Pons (tissue), 1 donor: ENCODE measurements at places on chromosomes 1 and 21.

DNA sequence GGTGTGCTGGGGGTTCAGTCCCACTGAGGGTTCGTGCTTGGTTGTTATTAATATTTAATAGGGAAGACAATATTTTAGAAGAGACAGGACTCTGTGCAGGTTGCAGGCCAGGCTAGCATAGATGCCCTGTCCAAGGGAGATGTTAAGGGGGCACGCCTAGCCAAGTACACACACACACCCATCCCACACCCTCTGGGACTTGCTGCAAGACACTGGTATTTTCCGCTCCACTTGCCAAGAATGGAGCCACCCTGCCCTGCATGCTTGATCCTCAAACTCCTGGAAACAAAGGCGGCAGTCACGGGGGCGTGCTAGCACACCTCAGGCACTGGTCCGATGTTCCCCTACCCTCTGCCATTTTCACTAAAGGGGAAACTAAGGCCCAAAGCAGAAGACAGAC lies 99.1 kb downstream of the MRPL37 start:
- DNase-seq = no peak

GRCh38 chr1:88730995-88731394 lies 46.9 kb downstream of the PKN2 start:
- DNase-seq = no peak

DNA sequence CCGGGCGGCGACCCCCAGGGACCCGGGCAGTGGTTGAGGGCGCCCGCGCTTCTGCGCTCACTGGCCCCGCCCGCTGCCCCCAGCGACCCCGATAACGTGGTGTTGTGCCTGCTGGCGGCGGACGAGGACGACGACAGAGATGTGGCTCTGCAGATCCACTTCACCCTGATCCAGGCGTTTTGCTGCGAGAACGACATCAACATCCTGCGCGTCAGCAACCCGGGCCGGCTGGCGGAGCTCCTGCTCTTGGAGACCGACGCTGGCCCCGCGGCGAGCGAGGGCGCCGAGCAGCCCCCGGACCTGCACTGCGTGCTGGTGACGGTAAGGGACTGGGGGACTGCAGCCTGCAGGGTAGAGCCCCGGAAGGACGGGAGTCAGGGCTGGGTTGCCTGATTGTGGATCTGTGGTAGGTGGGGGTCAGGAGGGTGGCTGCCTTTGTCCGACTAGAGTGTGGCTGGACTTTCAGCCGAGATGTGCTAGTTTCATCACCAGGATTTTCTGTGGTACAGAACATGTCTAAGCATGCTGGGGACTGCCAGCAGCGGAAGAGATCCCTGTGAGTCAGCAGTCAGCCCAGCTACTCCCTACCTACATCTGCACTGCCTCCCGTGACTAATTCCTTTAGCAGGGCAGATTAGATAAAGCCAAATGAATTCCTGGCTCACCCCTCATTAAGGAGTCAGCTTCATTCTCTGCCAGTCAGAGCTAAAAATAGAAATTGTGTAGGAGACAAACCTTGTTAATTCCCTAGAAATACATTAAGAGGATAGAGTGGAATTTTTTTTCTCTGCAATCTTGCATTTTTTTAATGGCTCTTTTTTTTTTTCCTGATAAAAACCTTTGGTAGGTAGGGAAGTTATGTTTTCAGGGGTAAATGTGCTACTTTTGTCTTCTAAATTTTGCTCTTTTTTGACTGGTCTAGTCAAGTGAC lies 1.5 kb downstream of the GADD45A start:
- peak; percentile 45 for DNase-seq

GRCh38 chr1:247118946-247119446 lies 14.8 kb upstream of the ZNF669 start:
- no peak for DNase-seq

DNA sequence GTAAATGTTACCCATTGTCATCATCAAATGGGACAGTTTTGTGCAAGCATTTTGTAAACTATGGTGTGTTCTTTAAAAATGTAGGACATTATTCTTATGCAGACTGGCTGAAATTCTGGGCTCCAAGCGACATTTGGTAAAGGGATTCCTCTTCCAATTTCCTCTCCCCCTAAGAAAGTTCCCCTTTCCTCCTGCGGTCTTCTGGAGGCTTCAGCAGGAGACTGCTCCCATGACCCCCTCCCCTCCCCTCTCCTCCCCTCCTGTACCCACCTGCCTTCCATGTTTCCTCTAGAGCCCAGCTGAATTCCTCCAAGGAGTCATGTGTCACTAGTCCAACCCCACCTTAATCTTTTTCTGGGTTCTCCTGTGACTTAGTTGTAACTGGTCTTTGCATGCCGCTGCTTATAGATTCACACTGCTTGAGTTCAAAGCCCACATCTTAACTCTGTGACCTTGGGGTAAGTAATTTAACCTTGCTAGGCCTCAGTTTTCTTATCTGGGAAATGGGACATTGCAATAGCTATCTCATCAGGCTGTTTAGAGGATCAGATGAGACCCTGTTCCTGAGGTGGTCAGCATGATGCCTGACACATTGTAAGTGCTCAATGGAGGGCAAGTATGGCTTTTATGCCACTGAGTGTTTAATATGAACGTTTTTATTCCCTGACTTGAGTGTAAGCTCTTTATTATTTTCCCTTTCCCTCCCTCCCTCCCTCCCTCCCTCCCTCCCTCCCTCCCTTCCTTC lies 69.9 kb upstream of the WDR26 start:
- no peak for DNase-seq

GRCh38 chr1:242243472-242243871 lies 244.6 kb upstream of the MAP1LC3C start:
- peak; percentile 78 for DNase-seq

DNA sequence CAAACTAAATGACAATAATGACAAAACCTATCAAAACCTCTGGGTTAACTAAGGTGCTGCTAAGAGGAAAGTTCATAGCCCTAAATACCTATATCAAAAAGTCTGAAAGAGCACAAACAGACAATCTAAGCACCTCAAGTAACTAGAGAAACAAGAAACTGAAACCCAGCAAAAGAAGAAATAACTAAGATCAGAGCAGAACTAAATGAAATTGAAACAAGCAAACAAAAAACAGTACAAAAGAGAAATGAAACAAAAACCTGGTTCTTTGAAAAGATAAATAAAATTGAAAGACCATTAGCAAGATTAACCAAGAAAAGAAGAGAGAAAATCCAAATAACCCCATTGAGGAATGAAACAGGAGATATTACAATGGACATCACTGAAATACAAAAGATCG lies 44.8 kb upstream of the KIAA0040 start:
- no peak for DNase-seq

DNA sequence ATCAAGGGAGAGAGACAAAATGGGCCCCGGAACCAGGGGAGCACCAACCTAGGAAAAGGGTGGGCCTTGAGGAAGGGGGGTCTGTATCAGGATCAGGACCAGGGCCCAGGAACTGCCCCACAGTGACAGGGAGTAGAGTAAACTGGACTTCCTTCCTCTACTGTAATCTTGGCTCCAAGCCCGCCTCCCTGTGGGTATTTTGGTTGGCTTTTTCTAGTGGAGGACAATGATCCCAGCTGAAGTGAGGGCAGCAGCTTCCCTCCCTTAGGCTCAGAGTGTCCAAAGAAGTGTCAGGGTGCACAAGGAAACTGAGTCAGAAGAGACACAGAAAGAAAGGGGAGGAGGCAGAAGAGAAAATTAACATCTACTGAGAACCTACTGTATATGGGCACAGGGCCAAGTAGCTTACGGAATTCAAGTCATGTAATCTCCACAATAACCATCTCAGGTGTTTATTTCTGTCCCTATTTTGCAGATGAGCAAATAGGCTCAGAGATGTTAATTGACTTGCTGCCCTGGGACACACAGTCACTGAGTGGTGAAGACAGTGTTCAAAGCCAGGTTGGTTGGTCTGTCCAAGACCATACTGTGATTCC lies 4.8 kb downstream of the UBQLN4 start:
- no peak for DNase-seq

DNA sequence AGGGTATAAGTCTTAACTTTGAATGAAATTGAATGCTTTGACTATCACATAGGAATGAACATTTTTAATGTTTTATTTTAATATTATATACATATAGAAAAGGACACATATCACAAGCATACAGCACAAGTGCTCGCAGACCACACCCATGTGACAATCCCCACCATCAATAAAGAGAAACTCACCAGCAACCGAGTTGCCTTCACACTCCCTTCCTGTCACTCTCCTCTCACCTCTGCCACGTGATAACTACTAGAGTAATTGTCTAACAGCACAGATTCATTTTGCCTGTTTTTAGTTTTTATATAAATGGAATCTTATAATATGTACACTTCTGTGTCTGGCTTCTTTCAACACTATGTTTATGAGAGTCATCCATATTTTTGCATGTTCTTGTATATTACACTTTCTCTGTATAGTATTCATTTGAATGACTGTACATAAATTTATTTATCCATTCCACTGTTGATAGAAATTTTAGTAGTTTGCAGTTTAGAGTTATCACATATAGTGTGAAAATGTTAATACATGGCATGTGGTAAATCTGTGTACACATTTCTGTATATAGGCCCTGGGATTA lies 304.9 kb upstream of the DUSP10 start:
- DNase-seq = no peak

GRCh38 chr1:209132736-209133467 lies 450.6 kb upstream of the CAMK1G start:
- no peak for DNase-seq

DNA sequence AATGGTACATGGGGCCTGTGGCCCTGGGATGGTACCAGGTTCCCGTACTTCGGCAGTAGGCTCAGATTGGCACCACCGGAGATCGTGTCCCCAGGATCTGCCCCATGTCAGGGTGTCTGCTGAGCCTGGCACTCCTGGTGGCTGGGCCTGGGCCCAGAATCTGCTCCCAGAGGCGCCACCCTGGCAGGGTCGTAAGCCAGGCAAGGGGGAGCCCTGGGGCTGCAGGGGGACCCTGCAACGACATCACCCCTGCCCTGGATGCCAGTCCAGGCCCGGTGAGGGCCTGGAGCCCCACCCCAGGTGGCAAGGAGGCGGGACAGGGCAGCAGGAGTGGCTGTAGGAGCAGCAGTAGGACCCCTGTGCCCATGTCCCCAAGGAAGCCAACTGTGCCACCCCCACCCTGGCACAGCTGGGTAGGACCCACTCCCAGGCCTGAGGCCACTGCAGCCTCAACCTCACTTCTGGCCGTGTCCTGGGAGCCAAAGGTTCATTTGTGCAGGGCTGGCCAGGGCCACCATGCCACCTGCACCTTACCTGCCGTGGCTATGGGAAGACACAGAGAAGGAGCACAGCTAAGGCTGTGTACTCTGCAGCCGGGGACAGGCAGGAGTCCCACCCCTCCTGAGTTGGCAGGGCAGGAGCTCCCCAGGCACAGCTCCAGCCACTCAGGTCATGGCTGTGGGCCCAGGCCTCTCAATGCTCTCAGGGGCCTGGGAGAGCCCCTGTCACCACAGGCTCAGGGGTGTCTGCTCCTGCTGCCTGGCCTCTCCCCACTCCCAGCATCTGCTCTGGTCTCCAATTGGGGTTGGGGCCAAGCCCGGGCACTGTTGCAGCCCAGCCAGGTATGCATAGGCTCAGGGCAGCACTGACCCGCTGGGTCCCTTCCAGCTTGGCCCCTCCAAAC lies 141.7 kb downstream of the EIF4G3 start:
- no peak for DNase-seq

DNA sequence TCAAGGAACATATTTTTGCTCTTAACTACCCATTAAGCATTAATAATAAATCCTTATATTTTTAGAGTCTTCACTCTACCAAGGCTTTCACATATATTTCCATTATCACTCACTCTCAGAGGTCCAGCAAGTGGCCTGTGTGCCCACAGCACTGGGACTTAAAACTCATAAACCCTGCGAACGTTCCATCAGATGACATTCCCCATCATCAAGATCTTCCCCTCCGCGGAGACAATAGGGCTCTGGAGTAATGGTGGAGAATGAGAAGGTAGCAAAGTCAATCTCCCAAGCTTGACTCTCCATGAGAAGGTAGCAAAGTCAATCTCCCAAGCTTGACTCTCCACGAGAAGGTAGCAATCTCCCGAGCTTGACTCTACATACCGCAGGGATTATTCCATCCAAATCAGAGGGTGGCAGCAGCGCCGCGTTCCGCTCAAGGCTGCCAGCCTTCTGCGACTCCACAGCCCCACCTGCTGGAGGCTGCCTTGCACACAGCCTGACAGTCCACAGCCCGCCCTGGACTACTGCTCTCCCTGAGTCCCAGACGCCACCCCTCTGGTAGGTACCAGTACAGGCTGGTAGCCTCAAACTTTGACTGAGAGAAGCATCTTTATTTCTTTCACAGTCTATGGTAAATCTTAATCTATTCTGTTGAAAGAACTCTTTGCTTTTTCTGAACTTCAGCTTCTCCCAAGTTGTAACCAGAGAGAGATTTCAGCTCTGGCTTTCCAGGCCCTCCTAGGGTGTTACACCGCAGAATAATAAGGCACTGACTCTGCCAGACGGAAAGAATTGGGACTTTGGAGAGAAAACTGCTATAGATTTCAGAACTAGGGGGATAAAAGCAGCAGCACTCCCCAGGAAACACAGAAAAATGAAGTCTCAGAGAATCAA lies 26.4 kb upstream of the CTTNBP2NL start:
- peak; percentile 81 for DNase-seq

DNA sequence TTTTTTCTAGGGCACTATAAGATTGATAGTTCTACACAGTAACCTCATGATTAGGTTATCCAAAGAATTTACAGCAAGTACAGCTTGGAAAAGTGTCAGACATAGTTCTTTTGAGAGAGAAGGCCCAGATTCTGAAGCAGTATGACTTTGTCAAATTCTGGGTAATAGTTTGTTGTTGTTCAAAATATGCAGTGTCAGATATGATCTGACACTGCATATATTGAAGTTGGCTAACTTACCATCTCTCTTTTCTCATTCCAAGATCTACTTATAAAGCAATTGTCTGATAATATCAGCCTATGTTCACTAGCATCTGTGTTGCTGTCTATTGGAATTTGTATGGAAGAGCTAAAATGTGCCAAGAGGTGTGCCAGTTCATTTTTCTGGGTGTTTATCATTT lies 160.1 kb downstream of the CTH start:
- no peak for DNase-seq

DNA sequence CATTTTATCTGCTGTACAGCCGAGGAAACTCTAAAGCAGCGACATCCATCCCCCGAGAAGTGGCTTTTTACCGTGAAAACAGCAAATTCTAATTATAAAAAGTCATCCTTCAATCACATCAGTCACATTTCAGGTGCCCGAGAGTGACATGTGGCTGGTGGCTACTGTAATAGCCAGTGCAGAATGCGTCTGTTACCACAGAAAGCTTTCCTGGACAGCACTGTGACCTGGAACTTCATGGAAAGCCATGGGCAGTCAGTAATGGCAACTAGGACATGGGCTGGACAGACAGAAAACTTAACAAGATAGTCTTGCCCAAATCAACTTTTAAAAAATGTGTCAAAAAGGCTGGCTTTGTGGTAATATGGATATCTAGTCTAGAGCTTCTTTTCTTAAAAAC lies 106.6 kb downstream of the BCAR3 start:
- DNase-seq = no peak

DNA sequence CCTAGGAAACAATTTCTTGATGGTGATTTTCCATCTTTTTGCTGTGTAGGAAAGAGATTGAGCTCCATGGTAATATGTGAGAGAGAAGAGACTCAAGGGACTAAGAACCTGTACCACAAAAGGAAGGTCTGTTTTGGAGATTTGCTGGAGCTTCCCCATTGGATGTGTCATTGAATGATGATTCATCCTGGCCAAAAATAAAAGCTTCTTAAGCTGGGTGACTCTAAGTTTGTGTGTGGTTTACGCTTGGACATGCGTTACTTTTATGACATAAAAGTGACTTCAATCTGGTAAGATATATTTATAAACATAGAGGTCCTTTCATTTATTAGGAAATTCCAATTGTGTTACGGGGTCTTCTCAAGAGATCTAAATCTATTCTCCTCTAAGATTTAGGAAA lies 17.4 kb upstream of the IL19 start:
- DNase-seq = no peak
